ENCODE measurements at places on chromosomes 1 and 21.

- no peak for DNase-seq
These were observed 10.0 kb upstream of the EPHA8 start for GRCh38 chr1:22553104-22553880.

DNA sequence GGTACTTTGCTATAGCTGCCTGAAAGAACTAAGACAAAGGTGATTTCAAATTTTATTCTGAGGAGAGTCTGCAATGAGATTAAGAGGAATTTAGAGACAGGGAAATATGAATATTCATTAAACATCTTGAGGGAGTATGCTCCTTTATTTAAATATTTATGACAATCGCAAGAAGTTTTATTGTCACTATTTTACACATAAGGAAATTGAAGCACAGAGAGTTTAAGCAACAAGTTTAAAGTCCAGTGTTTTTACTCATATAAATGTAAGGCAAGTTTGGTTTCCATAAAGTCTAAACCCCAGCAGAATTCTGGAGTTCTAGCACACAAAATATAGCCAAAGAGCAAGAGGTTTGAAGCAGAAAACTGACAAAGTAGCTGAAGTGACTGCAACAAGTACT lies 49.3 kb upstream of the SAMSN1 start:
- DNase-seq = no peak

- DNase-seq = no peak
These were observed 68.7 kb upstream of the ADGRL2 start for GRCh38 chr1:81731989-81732388.

DNA sequence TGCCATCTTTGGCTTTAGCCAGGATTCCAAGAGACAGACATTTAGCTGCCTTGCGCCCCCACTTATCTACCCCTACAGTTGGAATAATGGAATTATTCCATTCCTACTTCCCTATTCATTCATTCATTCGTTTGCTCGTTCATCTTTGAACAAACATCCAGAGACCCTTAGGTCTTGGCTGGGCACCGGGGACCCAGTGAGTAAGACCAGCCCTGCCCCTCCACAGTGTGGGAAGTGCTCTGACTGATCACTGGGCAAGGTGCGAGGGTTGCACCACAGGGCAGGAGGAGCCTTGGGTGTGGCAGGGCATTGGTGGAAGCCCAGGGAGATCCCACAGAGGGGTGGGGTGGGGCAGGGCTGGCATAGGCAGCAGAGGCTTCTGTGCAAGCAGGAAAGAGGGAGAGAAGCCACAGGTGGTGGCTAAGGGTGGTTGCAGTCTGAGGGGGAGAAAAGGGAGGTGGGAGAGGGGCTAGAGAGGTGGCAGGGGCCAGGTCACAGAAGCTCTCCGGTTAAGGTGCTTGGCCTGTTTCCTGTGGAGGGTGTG lies 35.0 kb upstream of the TMEM61 start:
- no peak for DNase-seq

All from activated T-helper 2 cell treated with anti-CD3 and anti-CD28 coated beads, Interferon-gamma antibody, Interleukin-2, Interleukin-4, amounts not matched to agents 10 μg/mL and 5 μg/mL and 100 μg/mL, durations not matched to agents 14 hours and 24 hours and 36 hours (primary cell).